ENCODE measurements at places on chromosomes 4 and X.

DNA sequence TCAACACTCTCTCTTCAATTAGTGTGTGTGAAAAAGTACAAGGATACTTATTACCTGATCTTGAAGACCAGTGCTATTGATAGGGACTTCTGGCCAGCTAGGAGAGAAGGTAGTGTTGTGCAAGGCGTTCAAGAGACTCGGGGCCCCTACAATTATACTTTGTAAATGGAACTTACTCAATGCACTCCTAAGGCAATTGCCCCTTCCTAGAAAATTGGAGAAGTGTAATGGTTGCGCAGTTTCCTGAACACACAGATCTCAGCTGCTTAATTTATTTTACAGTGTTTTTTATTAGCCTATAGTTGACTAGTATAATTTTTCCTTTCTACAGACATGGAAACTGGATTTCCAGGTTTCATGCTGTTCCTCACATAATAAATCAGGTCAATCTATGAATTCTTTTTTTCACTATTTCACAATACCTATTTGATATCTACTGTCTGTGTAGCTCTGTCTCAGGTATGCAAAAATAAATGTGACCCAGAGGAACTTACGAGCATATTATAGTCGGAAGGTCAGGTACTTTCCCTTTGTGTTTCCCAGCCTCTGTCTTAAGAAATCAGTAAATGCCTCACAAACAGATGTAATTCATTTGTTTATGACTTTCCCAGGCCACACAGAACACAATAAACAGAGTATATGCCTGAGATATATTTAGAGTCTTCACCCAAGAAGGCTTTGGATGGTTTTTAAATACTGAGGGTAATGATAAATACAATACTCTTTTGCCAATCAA lies 89.1 kb upstream of the TET2 start:
- DNase-seq, result peak; percentile 81

- no peak for DNase-seq
Measured at GRCh38 chr4:146548443-146548842, 26.7 kb upstream of the SLC10A7 start.

- DNase-seq, result no peak
Measured at GRCh38 chr4:121126449-121127006, 37.6 kb downstream of the TNIP3 start.

DNA sequence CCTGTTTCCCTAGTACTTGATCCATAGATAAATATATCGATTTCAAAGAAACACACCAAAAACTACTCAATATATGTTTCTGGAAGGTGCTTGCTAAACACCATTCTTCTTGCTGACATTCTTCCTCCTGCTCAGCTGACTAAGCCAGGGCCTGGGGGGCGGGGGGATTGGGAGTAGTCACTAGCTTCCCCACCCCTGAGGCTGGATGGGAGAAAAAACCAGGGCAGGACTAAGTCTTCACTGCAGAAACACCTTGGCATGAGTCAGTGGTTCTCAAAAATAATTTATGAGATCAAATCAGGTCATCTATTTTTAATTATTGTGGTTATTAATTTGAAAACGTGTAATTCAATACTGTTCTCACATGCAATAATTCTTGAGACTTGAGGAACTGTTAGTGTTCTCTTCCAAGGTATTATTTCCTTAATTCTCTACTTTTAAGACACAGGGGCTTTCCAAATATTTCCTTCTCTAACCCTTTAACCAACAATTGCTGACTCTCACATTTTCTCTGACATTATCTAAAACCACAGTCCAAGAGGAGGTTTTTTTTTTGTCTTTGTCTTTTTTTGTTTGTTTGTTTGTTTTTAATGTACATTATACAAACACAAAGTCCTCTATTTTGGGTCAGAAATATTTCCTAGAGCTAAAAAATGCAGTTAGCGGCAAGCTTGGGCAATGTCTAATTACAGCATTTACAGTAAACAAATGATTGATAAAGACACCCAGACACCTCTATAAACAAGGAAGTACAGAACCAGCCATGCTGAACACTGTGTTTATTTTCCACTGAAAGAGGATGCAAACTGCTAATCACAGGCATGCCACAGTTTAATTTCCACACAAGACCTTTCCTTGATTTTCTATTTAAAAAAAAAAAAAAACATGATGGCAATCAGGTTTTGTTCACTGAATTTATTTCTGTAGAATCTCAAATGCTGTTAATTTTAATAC lies 120.3 kb upstream of the USP9X start:
- DNase-seq, result no peak

- DNase-seq, result no peak
Measured at GRCh38 chr4:57044996-57045395, 65.2 kb downstream of the IGFBP7 start.

DNA sequence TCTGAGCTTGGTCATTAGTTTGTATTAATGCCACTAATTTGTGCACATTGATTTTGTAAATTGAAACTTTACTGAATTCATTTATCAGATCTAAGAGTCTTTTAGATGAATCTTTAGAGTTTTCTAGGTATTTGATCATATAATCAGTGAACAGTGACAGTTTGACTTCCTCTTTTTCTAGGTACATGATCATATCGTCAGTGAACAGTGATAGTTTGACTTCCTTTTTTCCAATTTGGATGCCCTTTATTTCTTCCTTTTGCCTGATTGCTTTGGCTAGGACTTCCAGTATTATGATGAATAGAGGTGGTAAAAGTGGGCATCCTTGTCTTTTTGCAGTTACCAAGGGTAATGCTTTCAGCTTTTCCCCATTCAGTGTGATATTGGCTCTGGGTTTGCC lies 421.4 kb upstream of the CPXCR1 start:
- no peak for DNase-seq

DNA sequence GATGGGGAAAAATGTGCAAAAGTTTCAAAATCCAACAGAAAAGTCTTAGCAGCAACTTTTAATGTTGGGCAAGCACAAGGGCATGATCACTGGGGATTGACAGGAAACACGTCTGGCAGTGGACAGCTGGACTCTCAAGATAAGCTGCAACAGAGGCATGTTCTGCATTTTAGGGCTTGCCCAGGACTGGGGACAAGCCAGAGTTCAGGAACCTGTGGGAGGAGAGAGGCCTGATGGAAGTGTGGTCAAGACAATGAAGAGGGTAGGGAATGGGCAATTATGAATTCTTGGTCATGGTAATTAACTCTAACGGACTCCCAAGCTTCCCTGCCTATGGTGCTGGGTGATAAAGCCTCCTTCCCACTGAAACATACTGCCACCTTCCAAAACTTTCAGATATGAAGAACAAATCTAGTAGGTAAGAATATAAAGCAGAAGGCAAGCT lies 48.4 kb downstream of the ANXA3 start:
- peak; percentile 55 for DNase-seq

GRCh38 chr4:38319456-38320342 lies 344.3 kb upstream of the KLF3 start:
- peak; percentile 87 for DNase-seq

- DNase-seq, result no peak
Measured at GRCh38 chr4:151691639-151692442, 69.0 kb downstream of the GATB start.

DNA sequence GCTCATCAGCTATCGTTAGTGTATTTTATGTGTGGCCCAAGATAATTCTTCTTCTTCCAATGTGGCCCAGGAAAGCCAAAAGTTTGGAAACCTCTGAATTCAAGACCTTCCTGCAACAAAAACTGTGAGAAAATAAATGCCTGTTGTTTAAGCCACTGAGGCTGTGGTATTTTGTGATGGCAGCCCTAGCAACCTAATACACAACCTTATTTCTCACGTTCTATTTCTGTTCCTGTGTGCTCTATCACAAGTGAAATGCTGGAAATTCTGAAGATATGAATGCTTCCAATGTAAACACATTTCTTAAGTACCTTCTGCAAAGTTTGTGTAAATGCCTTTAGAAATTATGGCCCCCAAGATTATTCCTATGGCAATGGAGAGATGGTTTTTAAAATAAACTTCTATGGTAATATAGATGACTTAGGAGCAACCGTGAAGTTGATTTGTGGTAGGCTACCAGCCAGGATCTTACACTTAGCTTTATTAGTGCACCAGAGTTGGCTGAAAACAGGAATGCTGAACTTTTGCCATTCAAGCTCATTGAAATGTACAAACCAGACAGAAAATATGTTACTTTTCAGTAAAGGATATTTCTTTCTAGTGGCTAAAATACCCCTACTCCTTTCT lies 148.0 kb downstream of the USP46 start:
- no peak for DNase-seq

DNA sequence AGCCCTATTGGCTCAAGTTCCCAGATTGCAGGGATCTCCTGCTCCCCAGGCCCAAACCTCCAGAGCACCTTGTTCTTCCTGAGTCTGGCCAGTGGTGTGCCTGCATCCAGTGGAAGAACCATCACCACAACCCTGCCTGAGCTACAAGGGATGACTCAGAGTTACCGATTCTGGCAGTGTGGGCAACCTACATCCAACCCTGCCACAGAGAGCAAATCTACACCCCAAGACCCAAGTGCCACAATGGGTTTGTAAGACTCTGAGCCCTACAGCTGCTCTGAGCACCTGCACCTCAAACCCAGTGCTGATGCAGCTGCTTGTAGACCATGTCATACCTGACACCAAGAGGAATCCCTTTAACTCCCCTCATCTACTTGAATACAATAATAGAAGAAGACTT lies 110.0 kb downstream of the SOWAHB start:
- DNase-seq, result no peak

DNA sequence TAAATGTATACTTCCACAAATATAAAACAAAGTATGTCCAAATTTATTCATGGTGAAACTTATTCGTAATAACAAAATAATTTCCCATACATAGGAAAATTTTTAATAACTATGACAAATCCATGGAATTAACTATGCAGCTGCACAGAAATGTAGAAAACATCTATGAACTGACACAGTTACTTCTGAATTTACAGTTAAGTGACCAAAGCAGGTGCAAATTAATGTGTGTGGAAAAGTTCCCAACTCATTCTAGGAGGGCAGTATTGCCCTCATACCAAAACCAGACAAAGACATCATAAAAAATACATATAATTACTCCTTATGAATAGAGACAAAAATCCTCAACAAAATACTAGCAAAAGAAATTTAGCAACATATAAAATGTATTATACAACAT lies 12.5 kb downstream of the LDOC1 start:
- no peak for DNase-seq

GRCh38 chrX:38891641-38892413 lies 90.6 kb downstream of the MID1IP1 start:
- DNase-seq, result no peak

DNA sequence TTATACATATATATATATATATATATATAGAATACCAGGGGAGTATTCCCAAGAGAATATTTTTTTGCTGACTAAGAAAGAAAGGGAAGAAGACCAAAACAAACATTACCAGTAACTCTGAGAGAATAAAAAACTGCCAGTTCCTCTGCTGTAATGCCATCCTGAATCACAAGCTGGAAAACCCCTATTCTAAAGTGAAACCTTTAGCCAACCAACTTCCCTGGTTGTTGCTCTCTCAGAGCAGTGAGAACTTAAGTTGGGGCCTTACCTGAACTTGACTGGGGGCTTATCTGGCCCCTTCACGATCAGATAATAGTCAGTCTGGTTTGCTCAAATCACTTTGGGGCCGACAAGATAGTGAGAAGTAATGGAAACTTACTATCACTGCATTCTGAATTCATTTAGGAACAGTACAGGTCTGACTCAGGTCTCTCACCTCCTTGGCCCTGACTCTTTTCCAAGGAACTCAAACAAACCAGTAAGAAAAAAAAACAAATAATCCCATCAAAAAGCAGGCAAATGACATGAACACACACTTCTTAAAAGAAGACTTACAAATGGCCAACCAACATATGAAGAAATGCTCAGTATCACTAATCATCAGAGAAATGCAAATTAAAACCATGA lies 62.5 kb downstream of the CD40LG start:
- peak; percentile 74 for DNase-seq

- no peak for DNase-seq
Measured at GRCh38 chr4:123462007-123462406, 65.4 kb downstream of the SPRY1 start.

DNA sequence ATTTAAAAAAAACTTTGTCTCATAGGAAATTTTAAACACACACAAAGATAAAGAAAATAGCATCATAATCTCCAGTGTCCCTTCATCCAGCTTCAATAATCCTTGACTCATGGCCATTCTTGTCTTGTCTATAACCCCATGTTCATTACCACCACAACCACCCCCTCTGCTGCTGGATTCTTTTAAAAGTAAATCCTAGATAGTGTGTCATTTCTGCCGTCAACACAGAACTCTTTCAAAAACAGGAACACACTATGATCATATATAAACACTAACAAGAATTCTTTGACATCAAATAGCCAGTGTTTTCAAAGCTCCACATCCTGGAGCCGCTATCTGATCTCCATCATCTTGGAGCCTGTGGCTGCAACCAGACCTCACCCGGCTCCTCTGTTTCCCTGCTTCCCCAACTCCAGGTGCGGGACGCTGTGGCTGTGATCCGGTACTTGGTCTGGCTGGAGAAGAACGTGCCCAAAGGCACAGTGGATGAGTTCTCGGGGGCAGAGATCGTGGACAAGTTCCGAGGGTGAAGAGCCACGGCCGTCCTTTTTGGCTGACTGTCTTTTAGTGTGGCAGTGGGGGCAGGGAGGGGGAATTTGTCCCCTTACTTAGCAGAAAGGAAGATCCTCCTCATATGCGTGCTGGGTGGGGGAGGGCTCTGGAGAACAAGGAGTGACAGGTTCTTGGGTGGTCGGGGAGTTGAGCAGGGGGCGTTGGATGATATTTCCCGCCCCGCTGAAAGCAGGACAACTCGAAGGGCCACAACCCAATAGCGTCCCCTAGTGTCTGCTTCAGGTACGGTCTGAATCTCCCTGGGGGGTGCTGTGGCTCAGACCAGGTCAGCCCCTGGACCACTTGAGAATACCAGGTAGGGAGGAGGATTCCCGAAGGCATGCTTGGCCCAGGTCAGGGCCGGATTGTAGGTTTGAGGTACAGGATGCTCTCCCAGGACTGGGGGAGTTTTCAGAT lies 15.6 kb downstream of the XPNPEP2 start:
- peak; percentile 38 for DNase-seq
